ENCODE measurements at places on chromosomes 2 and 18.

DNA sequence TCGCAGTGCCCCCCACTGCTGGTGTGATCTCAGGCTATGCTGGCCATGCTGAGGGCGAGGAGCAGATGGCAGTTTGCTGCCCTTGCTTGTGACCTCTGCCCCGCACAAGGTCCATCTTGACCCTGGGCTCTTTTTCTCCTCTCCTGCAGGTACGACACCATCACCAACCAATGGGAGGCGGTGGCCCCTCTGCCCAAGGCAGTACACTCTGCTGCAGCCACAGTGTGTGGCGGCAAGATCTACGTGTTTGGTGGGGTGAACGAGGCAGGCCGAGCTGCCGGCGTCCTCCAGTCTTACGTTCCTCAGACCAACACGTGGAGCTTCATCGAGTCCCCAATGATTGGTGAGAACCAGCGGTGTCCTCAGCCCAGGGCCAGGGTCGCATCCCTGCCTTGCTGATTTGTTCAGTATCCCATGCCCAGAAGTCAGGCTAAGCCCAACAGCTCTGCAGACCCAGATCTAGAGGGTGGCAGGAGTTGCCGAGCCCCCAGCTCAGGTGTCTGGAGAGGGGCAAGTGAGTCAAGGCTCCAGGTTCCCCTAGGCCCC lies 223.8 kb downstream of the ATAD2B start:
- no peak for DNase-seq

- no peak for DNase-seq
These were observed 86.5 kb downstream of the UXS1 start for GRCh38 chr2:106107509-106108131.

GRCh38 chr18:42182728-42183700 lies 228.0 kb downstream of the PIK3C3 start:
- no peak for DNase-seq

GRCh38 chr18:54871231-54871630 lies 43.0 kb downstream of the RAB27B start:
- DNase-seq: no peak

GRCh38 chr2:95296880-95297487 lies at the start of gene KCNIP3:
Gene KCNIP3, plus strand, starts transcription at chr2:95297347. Its CDS starts 92 bp downstream, at chr2:95297439.
- DNase-seq: no peak

GRCh38 chr2:205274801-205275200 lies 407.5 kb upstream of the NRP2 start:
- DNase-seq: no peak

DNA sequence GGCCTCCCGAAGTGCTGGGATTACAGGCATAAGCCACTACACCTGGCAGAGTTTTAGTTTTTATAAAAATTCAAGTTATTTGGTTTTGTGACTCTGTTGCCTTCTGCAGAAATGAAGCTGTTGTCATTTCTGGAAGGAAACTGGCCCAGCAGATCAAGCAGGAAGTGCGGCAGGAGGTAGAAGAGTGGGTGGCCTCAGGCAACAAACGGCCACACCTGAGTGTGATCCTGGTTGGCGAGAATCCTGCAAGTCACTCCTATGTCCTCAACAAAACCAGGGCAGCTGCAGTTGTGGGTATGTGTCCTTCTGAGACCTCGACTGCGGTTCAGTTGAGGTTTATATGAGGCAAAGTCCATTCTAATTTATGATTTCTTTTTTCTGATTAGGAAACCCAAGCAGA lies 7.2 kb downstream of the MTHFD2 start:
- DNase-seq: no peak

GRCh38 chr18:58024139-58024538 lies 19.9 kb upstream of the NEDD4L start:
- DNase-seq: no peak

GRCh38 chr2:29777161-29777560 lies 144.2 kb downstream of the ALK start:
- no peak for DNase-seq
